ENCODE measurements at places on chromosomes 5 and 9. TPM values are rescaled to one million over a fixed set of nuclear protein-coding genes. Genes with fewer than 3 reads are reported as not detected.

The OBP2B gene
- not detected for total RNA-seq

The ISCA1 gene
- total RNA-seq = 32.9 TPM

The PPP3R2 gene
- total RNA-seq = not detected

The FOXD4 gene
- total RNA-seq = 0.24 TPM

The EGR1 gene
- 66.9 TPM for total RNA-seq

The PCDHGA5 gene
- total RNA-seq = 1.3 TPM

The OTULINL gene
- total RNA-seq = 4.8 TPM

The FAM151B gene
- 1.2 TPM for total RNA-seq

The OR13C2 gene
- total RNA-seq = not detected

The INSL4 gene
- not detected for total RNA-seq
